ENCODE measurements at places on chromosomes 6 and 20.

DNA sequence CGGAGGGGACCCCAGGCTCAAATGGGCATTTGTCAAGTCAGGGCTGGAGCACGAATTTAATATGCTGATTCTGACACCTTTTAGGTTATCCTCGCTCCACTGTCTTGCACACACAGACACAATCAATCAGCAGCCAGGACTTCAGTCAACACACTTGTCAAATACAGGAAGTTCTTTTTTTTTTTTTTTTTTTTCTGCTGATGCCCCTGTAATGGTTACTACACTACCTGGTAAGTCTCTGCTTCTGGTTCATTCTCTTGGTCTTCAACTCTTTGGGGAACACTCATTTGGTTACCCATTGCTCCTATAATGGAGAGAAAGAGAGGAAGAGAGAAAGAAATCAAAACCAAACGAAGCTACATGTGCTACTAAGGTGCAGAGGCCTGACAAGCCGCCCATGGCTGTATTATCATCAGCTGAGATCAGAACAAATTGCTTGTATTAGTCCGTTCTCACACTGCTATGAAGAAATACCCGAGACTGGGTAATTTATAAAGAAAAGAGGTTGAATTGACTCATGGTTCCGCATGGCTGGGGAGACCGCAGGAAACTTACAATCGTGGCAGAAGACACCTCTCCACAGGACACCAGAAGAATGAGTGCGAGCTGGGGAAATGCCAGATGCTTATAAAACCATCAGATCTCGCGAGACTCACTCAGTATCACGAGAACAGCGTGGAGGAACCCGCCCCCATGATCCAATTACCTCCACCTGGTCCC is 11.8 kb downstream of the BCAS1 start:
- no peaks in the 10 kb centered on the region for H3K27me3 ChIP-seq
- peaks cover 18% of the 10 kb centered on the region for H3K4me1 ChIP-seq
- H3K4me3 ChIP-seq: no peak overlapping the region
- no peak overlapping the region for H3K27ac ChIP-seq

GRCh38 chr6:56708810-56709597 is 66.3 kb upstream of the DST start:
- no peaks in the 10 kb centered on the region for H3K36me3 ChIP-seq
- H3K27me3 ChIP-seq: no peaks in the 10 kb centered on the region
- no peaks in the 10 kb centered on the region for H3K4me1 ChIP-seq
- no peak for DNase-seq

GRCh38 chr6:80105972-80106417 is 476 bp upstream of the BCKDHB start:
- H3K36me3 ChIP-seq: no peaks in the 10 kb centered on the region
- peak overlapping the region; percentile 59 for H3K4me3 ChIP-seq
- no peak for DNase-seq
- H3K27me3 ChIP-seq: no peaks in the 10 kb centered on the region
- H3K27ac ChIP-seq: no peak overlapping the region
- peaks cover 15% of the 10 kb centered on the region for H3K4me1 ChIP-seq

DNA sequence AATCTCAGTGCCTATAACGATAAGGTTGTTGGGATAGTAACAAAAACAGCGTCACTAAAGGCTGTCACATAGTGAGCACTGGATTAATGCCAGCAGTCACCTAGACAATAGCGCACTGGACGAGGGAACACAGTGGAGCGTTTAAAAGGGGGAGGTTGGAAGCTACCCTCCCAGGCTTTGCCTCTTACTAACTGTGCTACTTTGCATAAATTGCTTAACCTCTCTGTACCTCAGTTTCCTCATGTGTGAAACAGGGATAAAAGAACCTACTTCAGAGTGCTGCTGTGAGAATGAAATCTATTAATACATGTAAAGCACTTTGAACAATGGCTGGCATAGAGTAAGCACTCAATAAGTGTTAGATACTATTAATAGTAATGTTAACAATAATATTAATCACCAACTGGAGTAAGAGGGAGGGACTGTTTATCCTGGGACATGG is 10.5 kb downstream of the BCL2L1 start:
- H3K4me3 ChIP-seq: no peak overlapping the region
- no peak for DNase-seq
- peak overlapping the region; percentile 98 for H3K27ac ChIP-seq
- peaks cover 9% of the 10 kb centered on the region for H3K36me3 ChIP-seq
- no peaks in the 10 kb centered on the region for H3K27me3 ChIP-seq
- peaks cover 89% of the 10 kb centered on the region for H3K4me1 ChIP-seq

GRCh38 chr6:3157131-3157933 is at the start of gene TUBB2A:
TUBB2A (minus strand) TSS chr6:3157544; CDS start chr6:3157463, 81 bp downstream.
- H3K36me3 ChIP-seq: peaks cover 20% of the 10 kb centered on the region
- DNase-seq: peak; percentile 91
- H3K4me1 ChIP-seq: peaks cover 56% of the 10 kb centered on the region
- no peaks in the 10 kb centered on the region for H3K27me3 ChIP-seq
- peak within 1 kb of the TSS; percentile 97 for H3K27ac ChIP-seq
- H3K4me3 ChIP-seq: peak within 1 kb of the TSS; percentile 81

DNA sequence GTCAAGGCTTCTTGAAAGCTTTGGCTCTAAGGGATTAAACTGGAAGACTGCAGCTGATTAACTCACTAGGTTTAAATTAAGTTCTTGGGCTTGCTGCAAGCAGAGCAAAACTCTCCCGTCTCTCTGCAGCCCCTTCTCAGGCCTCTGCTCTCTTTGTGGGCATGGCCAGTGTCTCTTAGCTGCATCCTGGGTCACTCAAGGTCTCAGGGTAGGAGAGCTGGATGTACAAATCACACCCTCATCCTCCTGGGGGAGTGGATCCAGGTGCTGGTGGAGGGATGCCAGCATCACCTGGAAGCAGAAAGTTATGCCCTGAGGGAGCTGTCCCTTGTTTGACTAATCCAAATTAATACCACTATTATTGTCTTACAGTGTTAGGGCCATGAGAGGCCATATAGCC is 35.8 kb downstream of the GCM1 start:
- no peaks in the 10 kb centered on the region for H3K36me3 ChIP-seq
- peaks cover 11% of the 10 kb centered on the region for H3K4me1 ChIP-seq
- no peak for DNase-seq
- H3K27me3 ChIP-seq: no peaks in the 10 kb centered on the region
- H3K4me3 ChIP-seq: no peak overlapping the region

DNA sequence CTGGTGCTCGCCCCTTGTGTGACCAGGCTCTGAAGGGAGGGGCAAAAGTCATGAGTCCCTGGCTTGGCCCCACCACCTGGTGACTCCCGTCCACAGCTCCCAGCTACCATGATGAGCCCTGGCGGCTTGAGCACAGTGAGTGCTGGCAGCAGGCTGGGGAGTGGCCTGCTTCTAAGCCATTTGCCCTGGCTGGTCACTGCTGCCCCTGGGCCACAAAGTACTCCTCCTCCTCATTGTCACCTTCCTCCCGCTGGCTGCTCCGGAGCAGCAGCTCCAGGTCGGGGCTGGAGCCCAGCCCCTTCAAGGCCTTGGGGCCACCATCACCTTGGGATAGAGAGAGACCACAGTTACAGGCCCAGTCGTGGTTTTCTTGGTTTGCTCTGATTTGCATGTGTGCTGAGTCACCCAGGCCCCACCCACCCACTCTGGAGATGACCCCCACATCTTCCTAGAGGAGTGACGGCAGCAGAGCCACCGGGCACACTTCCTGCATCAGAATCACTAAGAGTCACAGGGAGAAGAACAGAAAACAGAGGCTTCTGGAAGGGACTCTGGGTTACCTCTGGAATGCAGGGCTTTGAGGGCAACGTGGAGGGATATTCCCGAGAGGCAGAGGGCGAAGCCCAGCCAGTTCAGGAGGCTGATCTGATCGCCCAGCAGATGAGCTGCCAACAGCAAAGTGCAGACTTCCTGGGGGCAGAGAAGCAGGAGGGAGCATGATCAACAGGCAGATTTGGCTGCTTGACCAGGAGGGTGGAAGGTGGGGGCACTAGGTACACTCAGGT is 42.1 kb upstream of the CDH22 start:
- peaks cover 54% of the 10 kb centered on the region for H3K36me3 ChIP-seq
- H3K4me1 ChIP-seq: peaks cover 30% of the 10 kb centered on the region
- no peak overlapping the region for H3K4me3 ChIP-seq
- DNase-seq: no peak

DNA sequence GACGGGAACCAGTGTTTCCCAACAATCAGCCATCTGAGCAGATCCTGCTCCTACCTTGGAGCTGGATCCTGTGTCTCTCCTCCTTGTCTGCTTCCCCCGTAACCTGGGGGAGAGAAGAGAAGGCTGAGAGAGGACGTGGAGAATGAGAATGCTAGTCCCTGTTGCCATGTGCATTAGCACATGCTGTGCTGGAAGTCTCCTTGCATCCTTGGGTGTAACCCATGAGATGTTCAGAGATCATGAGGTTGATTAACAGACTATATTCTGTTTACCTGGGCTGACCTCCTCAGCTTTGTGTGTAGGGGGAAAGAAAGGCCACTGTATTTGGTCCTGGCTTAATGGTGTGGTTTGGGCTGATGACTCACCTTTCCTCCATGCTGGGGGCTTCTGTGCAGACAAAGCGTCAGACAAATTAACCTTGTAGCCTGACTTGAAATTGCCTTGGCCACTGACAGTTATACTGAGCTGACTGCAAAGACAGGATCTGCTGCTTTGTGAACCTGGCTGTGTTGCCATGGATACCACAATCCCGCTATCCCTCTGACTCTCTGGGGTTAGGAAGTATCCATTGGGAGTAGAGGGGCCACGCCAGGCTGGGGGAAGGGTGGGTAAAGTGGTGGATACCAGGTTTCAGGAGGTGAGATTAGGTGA is 243.7 kb upstream of the CHD6 start:
- no peaks in the 10 kb centered on the region for H3K4me1 ChIP-seq
- H3K27me3 ChIP-seq: no peaks in the 10 kb centered on the region
- H3K36me3 ChIP-seq: no peaks in the 10 kb centered on the region
- no peak for DNase-seq
- no peak overlapping the region for H3K4me3 ChIP-seq

GRCh38 chr20:9500121-9500520 is 14.3 kb upstream of the LAMP5 start:
- H3K4me1 ChIP-seq: no peaks in the 10 kb centered on the region
- DNase-seq: no peak
- H3K36me3 ChIP-seq: no peaks in the 10 kb centered on the region
- H3K27ac ChIP-seq: no peak overlapping the region
- H3K4me3 ChIP-seq: no peak overlapping the region

GRCh38 chr6:111829998-111830397 is 43.3 kb downstream of the FYN start:
- no peak for DNase-seq
- no peak overlapping the region for H3K27ac ChIP-seq
- no peak overlapping the region for H3K4me3 ChIP-seq
- H3K4me1 ChIP-seq: peaks cover 14% of the 10 kb centered on the region
- no peaks in the 10 kb centered on the region for H3K36me3 ChIP-seq

GRCh38 chr6:106974336-106974998 is at the start of gene CD24:
CD24 (minus strand) TSS chr6:106974729; CDS start chr6:106974646, 83 bp downstream.
- H3K4me1 ChIP-seq: peaks cover 32% of the 10 kb centered on the region
- peak within 1 kb of the TSS; percentile 77 for H3K4me3 ChIP-seq
- peak; percentile 79 for DNase-seq
- H3K36me3 ChIP-seq: no peaks in the 10 kb centered on the region
- H3K27me3 ChIP-seq: peaks cover 52% of the 10 kb centered on the region
- H3K27ac ChIP-seq: peak within 1 kb of the TSS; percentile 75

DNA sequence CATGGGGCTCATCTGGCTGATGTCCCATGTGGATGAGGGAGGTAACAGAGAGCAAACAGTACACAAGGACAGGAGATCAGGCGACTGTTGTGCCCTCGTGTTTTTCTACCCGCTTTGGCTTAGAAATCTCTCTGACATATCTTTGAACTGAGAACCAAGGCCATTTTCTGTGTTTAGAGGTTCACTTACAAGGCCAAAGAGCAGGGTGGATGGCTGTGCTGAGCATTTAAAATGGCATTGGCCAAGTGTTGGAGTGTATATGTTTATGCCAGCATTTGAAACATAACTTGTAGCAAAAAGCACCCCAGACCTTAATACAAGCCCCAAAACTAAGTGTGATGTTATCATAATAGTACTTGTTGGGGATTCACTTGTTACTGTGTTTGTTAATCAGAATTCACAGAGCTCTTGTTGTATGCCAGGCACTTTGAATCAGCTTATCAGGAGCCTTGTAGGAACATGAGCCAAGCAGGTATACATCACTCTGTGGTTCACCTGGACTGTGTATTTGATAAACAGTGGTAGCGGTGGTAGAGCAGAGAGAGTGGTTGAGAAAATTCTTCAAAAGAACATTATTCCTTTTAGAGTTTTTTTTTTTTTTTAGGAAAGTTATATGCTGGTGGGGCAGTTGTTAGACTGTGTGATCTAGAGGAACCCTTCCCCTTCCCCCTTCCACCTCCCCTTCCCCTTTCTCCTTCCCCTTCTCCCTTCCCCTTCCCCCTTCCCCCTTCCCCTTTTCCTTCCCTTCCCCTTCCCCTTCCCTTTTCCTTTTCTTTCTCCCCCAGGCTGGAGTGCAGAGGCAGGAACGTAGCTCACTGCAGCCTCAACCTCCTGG is 71.3 kb downstream of the ATRN start:
- H3K27ac ChIP-seq: no peak overlapping the region
- no peaks in the 10 kb centered on the region for H3K4me1 ChIP-seq
- no peak overlapping the region for H3K4me3 ChIP-seq
- peaks cover 3% of the 10 kb centered on the region for H3K36me3 ChIP-seq
- DNase-seq: no peak
